Activated CD8-positive, alpha-beta memory T cell treated with anti-CD3 and anti-CD28 coated beads, Interleukin-2, amount 10 ng/mL, durations not matched to agents 7 days and 5 days (primary cell): ENCODE measurements at places on chromosomes 7 and 10.

- no peak for DNase-seq
- H3K27ac ChIP-seq: no peak overlapping the region
- H3K27me3 ChIP-seq: no peaks in the 10 kb centered on the region
- no peaks in the 10 kb centered on the region for H3K4me1 ChIP-seq
- H3K36me3 ChIP-seq: no peaks in the 10 kb centered on the region
Observed at GRCh38 chr7:47455872-47456185, 126.1 kb downstream of the TNS3 start.

DNA sequence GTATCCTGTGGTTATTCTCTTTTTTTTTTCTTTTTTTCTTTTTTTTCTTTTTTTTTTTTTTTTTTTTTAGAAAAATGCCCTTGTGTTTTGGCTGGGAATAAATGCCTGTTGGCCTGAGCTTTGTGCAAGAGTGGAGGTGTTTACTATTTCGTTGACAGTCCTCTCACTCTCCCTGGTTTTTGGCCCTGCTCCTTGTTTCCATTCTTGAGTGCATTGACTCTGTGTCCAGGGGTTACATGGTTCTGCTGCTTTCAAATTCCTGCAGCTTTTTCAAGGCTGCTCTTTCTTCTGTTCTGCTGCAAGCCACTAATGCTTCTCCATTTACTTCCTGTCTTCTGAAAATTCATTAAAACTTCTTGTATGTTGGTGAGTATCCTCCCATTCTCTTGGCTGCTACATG, 59.7 kb upstream of the TBX20 start:
- H3K27me3 ChIP-seq: peaks cover 2% of the 10 kb centered on the region
- H3K4me1 ChIP-seq: no peaks in the 10 kb centered on the region
- H3K27ac ChIP-seq: no peak overlapping the region
- no peak overlapping the region for H3K4me3 ChIP-seq
- H3K36me3 ChIP-seq: no peaks in the 10 kb centered on the region

DNA sequence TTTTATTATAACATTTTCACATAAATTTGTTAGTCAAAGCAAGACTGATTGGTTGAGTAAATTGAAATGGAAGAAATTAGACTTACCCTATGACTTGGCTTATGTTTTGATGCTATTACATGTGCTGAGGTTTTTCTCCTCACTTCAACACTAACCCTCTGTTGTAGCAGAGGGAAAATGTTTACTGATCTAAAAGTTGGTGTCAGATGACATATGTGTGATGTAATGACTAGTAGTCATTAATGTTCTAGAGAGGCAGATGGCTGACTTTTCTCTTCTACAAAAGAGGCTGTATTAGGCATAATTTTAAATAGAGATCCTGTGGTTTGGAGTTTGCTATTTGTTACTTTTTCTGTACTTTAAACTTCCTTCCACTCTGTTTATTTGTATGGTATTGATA, 266.0 kb downstream of the BBS9 start:
- peaks cover 13% of the 10 kb centered on the region for H3K4me1 ChIP-seq
- H3K4me3 ChIP-seq: no peak overlapping the region
- DNase-seq: no peak
- peaks cover 8% of the 10 kb centered on the region for H3K36me3 ChIP-seq
- H3K27ac ChIP-seq: no peak overlapping the region

DNA sequence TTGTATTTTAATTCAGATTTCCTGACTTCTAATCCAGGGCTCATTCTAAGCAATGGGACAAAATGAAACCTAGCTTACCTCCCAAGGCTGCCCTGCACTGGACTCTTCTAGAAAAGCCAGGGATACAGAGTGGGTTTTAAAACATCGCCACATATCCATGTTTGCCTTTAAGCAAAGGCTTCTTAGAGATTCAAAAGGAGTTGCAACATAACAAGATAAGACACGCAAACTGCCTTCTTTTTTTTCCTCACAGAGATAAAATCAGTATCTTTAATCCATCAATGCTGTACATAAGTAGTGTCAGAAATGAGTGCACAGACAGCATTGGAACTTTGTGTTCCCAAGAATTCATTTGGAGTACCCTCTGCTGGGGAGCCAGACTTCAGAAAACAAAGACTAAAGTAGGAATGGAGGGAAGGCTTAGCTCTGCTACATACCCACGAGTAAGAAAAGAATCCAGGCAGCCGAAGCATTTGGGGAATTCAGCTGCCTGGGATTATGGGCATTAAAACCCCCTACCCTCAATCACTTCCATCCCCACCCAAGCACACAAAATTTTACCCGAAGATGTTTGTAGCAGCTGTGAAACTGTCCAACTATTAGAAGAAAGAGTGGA, 427.8 kb downstream of the ARL4A start:
- H3K4me1 ChIP-seq: peaks cover 5% of the 10 kb centered on the region
- H3K27ac ChIP-seq: no peak overlapping the region
- H3K4me3 ChIP-seq: no peak overlapping the region
- H3K27me3 ChIP-seq: peaks cover 14% of the 10 kb centered on the region
- DNase-seq: no peak
- H3K36me3 ChIP-seq: no peaks in the 10 kb centered on the region

DNA sequence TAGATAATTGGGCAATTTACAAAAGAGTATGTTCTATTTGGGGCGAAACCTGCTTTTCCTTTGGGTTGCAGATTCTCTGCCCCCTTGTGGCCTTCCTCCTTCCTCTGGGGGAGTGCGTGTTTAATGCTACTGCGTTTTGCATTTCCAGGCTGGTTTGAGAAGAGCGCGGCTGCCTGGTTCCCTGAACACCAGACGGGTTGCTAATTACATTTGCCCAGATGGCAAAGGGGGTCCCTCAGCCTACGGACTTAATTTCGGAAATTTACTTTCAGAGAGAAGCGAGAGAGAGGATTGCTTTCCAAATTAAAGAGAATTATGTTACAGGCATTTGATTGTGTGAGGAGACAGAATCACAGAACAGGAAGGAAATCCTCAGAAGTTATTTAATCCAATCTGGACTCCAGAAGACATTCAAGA, 91.9 kb upstream of the JAZF1 start:
- no peak overlapping the region for H3K27ac ChIP-seq
- no peaks in the 10 kb centered on the region for H3K4me1 ChIP-seq
- H3K36me3 ChIP-seq: peaks cover 1% of the 10 kb centered on the region
- H3K4me3 ChIP-seq: no peak overlapping the region
- DNase-seq: no peak

GRCh38 chr7:37320140-37320847, 128.4 kb downstream of the ELMO1 start:
- H3K36me3 ChIP-seq: peaks cover 29% of the 10 kb centered on the region
- H3K4me1 ChIP-seq: peaks cover 17% of the 10 kb centered on the region
- H3K27me3 ChIP-seq: no peaks in the 10 kb centered on the region
- no peak overlapping the region for H3K27ac ChIP-seq

- no peaks in the 10 kb centered on the region for H3K4me1 ChIP-seq
- no peak for DNase-seq
- H3K36me3 ChIP-seq: no peaks in the 10 kb centered on the region
- H3K27me3 ChIP-seq: no peaks in the 10 kb centered on the region
- H3K4me3 ChIP-seq: no peak overlapping the region
Observed at GRCh38 chr7:84924353-84924752, 262.5 kb downstream of the SEMA3D start.

GRCh38 chr10:21724687-21725367, 190.8 kb downstream of the MLLT10 start:
- DNase-seq: peak; percentile 68
- peaks cover 12% of the 10 kb centered on the region for H3K36me3 ChIP-seq
- peaks cover 20% of the 10 kb centered on the region for H3K4me1 ChIP-seq
- H3K4me3 ChIP-seq: no peak overlapping the region
- no peaks in the 10 kb centered on the region for H3K27me3 ChIP-seq
- no peak overlapping the region for H3K27ac ChIP-seq

GRCh38 chr7:46146454-46147255, 225.6 kb upstream of the IGFBP3 start:
- H3K27ac ChIP-seq: no peak overlapping the region
- H3K4me1 ChIP-seq: no peaks in the 10 kb centered on the region
- H3K4me3 ChIP-seq: no peak overlapping the region
- no peaks in the 10 kb centered on the region for H3K27me3 ChIP-seq
- DNase-seq: no peak

- H3K27ac ChIP-seq: no peak overlapping the region
- DNase-seq: no peak
- no peak overlapping the region for H3K4me3 ChIP-seq
- H3K36me3 ChIP-seq: no peaks in the 10 kb centered on the region
- H3K4me1 ChIP-seq: no peaks in the 10 kb centered on the region
- no peaks in the 10 kb centered on the region for H3K27me3 ChIP-seq
Observed at GRCh38 chr10:66747451-66747850, 178.4 kb upstream of the LRRTM3 start.

DNA sequence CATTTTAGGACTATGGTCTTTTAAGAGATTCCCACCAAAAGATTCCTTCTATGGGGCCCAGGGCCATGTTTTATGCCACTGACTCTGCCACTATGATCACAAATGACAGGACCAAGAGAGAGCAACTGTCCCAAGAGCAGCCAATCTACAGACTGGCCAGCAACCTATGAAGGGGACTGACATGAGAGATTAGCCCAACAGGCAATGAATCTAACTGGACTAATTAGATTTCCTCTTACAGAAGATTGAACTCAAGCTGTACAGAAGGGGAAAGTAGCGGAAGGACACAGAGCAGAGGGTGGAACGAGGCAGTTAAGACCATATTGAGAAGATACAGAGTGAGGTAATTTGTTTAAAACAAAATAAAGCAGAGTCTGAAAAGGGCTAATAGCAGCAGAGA, 25.8 kb downstream of the ZNF800 start:
- H3K4me3 ChIP-seq: no peak overlapping the region
- no peak overlapping the region for H3K27ac ChIP-seq
- no peaks in the 10 kb centered on the region for H3K27me3 ChIP-seq
- peaks cover 38% of the 10 kb centered on the region for H3K36me3 ChIP-seq
- DNase-seq: no peak
- peaks cover 10% of the 10 kb centered on the region for H3K4me1 ChIP-seq

DNA sequence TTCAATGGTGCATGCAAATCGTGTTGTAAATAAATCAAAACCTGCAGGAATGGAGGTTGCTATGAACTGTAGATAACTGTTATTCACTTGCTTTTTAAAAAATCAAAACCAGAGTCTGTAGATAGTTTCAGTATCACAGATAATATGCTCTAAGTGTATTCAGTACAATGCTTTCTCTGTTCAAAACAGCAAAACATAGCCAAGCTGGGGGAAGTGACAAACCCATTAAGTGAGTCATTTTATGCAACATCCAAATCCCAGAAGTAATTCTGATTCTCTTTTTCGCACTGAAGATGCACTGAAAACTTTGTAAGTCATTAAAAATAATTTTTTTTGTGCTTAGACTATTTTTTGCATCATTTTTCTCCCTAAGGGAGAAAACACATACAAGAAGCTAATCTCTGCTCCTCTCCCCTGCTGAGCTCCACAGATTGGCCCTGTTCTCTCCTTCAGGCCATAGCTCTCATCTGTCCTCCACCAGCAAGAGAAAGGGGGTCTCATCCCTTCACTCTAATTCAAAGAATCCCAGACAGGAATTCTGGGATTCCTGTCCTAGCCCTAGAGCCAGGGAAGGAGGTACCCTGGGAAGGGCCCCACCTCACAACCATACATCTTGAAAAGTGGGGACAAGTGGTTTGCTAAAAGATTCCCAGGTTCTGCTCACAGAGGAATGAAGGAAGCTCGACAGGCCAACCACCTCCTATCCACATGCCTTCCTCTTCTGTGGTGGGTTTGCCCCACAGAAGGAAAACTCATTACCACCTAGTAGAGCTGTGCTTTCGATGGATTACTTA, 4.9 kb downstream of the PRTFDC1 start:
- DNase-seq: no peak
- no peak overlapping the region for H3K4me3 ChIP-seq
- H3K27ac ChIP-seq: peak overlapping the region; percentile 22
- peaks cover 6% of the 10 kb centered on the region for H3K36me3 ChIP-seq

DNA sequence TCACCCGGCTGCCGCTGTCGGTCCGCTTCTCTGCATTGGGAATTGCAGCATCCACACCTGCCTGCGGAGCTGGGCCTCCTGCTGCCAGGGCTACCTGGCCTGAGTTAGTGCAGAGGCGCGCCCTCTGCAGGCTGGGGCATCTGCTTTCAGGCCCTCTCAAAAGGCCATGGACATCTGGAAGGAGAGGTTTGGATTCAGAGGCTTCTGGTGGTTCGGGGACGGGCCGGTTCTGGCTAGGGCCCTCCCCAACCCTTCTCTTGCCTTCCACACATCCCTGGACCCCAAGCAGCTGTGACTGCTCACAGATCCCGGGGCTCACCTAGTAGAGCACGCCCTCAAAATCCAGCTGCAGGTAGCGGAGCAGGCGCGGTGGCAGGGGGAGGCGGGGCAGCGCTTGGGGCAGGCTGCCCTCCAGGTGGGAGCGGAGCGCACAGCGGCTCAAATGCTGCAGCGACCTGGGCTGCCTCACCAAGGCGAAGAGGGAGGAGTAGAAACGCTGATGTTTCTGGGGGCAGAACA, 8.4 kb upstream of the GBX1 start:
- H3K27ac ChIP-seq: no peak overlapping the region
- no peak for DNase-seq
- H3K4me1 ChIP-seq: peaks cover 7% of the 10 kb centered on the region
- H3K4me3 ChIP-seq: no peak overlapping the region

GRCh38 chr10:89670926-89671325, 25.9 kb upstream of the PANK1 start:
- no peaks in the 10 kb centered on the region for H3K36me3 ChIP-seq
- H3K27ac ChIP-seq: no peak overlapping the region
- H3K4me3 ChIP-seq: no peak overlapping the region
- no peak for DNase-seq
- H3K4me1 ChIP-seq: no peaks in the 10 kb centered on the region

DNA sequence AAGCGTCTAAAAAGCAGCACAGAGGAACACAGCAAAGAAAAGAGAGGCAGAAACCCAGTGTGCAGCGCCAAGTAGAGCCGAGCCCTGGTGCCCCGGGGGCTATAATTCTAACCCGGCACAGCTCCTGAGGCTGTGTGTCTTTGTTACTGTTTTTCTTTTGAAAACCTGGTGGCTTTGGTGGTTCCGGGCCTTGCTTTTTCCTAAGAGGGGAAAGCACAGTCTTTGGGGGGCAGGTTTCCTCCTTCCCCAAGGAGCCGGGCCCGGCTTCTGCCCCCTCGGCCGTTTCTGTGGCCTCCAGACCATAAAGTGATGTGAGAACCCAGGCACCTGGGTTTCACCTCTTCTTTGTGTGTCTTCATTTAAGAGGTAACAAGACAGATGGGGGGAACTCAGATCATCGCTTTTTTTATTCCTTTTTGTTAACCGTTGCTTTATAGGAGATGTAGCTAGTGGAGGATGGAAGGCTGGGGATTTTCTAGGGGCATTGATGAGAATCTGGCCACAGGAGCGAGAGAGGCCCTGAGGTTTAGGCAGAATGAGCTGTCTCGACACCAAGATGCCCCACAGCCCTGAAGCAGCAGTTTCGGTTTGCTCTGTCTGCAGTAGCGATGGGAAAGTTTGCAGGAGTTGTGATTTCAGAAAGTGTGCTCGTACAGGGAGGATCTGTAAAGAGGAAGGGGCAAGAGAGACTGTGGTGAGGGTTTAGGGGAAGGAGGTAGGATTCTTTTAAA, 367.8 kb upstream of the GALNT17 start:
- DNase-seq: peak; percentile 59
- peaks cover 5% of the 10 kb centered on the region for H3K36me3 ChIP-seq
- no peaks in the 10 kb centered on the region for H3K27me3 ChIP-seq

- H3K27ac ChIP-seq: no peak overlapping the region
- H3K36me3 ChIP-seq: peaks cover 53% of the 10 kb centered on the region
- H3K4me3 ChIP-seq: no peak overlapping the region
- no peak for DNase-seq
- H3K4me1 ChIP-seq: peaks cover 20% of the 10 kb centered on the region
- H3K27me3 ChIP-seq: peaks cover 5% of the 10 kb centered on the region
Observed at GRCh38 chr10:89308266-89308665, 6.4 kb downstream of the IFIT2 start.
